ENCODE measurements at places on chromosomes 2 and 18.

DNA sequence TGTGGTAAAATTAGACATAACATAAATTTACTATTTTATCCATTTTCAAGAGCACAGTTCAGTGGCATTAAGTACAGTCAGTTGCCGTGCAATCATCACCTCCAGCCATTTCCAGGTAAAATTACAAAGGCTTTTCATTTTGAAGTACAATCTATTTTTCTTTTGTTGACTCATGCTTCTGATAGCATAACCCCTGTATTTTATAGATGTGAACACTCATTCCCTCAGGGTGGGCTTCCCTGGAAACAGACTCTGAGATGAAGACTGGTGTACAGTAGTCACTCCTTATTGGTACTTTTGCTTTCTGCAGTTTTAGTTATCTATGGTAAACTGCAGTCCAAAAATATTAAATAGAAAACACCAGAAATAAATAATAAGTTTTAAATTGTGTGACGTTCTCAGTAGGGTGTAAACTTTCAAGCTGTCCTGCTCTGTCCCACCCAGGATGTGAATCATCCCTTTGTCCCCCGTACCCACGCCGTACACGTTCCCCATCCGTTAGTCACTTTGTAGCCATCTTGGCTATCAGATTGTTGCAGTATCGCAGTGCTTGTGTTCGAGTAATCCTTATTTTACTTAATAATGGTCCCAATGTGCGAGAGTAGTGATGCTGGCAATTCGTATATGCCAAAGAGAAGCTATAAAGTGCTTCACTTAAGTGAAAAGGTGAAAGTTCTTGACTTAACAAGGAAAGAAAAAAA lies 41.1 kb upstream of the NAB1 start:
- DNase-seq, result no peak

DNA sequence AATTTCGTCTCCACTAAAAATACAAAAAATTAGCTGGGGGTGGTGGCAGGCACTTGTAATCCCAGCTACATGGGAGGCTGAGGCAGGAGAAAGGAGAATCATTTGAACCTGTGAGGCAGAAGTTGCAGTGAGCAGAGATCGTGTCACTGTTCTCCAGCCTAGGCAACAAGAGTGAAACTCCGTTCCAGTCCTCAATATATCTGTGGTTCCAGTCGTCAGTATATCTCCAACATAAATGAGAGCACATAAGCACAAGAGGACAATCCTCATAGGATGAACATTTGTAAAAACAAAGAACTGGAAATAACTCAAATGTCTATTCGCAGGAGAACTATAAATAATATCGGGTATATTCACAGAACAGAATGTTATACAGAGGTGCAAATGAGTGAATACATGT lies 13.1 kb upstream of the PLEK start:
- no peak for DNase-seq

DNA sequence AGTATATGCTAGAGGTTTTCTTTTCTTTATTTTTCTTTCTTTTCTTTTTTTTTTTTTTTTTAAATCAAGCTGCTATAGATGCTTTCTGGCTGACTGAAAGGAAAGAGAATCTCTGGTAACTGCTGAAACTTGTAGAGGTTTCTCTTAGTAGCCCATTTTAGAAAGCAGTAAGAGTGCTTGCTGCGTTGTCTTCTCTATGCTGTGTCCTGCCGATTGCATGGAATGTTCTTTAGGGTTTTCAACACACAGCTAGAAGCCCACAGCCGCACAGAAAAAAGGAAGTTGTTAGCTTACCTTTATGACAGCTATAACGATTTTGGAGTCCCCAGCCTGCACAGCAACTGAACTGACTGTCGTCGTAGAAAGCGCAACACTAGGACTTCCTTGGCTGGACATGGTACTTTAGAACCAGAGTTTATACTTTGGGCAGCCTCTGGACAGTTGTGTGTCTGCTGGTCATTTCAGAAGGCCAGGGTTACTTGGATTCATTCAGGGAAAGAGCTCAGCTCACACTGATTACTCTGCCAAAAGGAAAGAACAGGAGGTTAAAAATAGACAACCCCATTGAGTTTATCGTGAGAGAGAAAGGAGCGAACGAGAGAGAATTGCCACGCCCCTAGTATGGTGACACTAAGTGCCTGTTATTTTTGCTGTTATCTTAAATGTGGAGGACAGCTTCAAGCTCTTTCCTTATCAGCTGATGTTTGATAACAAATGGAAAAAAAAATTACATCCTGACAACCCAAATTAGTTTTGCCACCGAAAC lies at the start of gene CCDC141:
CCDC141 (minus strand) TSS at position 592 of the 766 bp plus-strand sequence; CDS start at position 396, 196 bp downstream.
- no peak for DNase-seq

GRCh38 chr2:217833439-217833838 lies 169.4 kb downstream of the TNS1 start:
- DNase-seq, result no peak

DNA sequence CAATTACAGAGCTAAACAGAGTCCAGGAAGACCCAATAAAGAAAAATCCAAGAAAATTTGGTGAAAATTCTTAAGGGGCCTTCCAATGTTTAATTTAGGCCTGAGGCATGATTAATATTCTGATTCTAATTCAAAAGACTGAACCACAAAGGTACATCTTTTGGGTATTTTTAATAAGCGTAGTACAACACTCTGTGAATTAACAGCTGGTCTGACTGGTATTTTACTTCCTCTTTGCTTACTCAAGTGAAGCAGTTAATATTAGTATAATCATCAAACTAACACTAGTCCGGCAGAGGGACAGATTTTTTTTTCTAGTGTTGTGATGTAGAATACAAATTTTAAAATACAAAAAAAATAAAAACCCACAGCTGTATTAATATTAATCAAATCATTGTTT lies 652.9 kb downstream of the NR4A2 start:
- DNase-seq, result no peak

DNA sequence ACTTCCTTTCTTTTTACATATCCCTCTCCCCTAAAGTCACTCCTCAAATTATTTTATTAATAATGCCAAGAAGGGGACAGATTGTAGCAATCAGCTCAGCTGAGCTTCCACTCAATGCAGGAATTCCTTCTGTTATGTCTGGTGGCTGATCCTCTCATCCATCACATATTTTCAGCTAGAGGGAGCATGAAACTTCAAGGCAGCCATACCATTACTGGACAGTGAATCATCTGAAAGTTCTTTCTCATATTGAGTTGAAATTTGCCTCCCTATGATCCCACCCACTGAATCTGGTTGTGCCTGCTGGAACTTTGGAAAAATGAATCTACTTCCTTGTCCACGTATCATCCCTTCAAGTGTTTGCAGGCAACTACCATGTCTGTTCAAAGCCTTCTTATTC lies 11.2 kb downstream of the ZNF385B start:
- DNase-seq, result no peak

- DNase-seq, result no peak
Observed at GRCh38 chr2:57373530-57373929, 673.1 kb upstream of the VRK2 start.

GRCh38 chr2:11031876-11032275 lies 120.1 kb downstream of the KCNF1 start:
- no peak for DNase-seq

GRCh38 chr18:74876630-74877243 lies 279.1 kb downstream of the ZNF407 start:
- no peak for DNase-seq

DNA sequence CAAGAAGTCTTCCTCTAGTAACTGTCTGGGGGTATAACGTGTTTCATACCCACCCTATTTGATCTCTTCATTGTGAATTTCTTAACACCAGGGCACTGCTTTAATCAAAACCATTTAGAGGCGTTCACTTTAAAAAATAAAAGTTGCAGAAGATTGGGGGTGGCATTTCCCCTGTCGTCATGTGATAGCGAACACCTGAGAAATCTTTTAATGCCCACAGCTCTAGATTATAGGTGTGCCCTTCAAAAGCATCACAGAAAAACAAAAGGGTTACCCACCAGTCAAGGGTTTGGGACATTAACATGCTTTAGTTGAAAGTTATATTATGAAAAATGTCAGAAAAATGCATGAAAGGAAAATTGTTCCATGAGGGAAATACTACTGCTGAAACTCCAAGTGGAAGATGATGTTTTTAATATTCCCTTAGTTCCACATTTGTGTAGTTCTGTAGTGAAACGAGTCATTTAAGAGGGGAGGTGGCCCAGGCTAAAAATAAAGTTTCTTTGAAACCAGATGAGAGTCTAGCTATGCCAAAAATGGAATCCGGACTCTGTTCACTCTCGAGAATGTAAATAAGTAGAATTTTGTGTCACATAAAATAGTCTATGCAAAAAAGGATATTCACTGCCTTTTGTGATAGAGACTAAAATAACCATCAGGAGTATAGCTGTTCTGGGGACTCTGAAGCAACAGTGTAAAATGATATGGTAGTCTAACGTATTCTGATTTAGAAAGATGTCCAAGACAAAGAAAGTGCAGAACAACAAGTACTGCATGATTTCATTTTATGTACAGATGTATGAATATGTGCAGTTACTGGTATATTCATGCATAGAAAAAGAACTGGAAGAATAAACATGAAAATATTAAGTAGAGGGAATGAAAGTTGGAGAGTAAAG lies 95.3 kb downstream of the TMEM247 start:
- no peak for DNase-seq

- DNase-seq, result no peak
Observed at GRCh38 chr2:241094172-241094571, 7.9 kb downstream of the MTERF4 start.

DNA sequence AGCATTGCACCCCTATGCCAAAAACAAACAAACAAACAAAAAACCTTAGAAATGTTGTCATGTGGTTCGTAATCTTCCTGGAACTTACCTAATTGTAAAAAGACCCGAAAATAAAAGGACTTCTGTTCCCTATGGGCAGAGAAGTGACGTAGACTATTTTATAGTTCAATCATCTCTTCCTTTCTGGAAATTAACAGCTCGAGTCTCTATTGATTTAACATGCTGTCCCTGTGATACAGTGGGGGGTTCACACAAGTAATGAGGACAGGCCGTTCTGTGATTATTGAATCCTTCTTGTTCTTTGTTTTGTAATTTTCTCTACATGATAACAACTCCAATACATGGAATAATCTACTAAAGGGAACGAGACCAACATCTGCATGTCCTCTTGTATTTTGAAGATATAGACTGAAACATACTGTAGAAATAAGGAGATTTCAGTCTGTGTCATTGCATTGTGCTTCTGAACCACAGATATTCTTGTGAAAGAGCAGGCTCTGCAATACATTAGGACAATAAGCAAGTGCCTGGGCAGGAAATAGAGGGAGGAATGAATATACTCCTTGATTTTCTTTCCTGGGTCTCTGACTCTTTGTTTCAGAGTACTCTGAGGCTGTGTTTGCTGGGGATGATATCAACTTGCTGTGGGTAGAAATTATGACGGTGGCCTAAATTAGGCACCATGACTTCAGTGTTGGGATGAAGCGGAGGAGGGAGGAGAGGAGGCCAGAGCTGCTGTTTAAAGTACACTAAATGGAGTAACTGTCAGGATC lies 65.7 kb upstream of the PPM1B start:
- DNase-seq, result no peak

DNA sequence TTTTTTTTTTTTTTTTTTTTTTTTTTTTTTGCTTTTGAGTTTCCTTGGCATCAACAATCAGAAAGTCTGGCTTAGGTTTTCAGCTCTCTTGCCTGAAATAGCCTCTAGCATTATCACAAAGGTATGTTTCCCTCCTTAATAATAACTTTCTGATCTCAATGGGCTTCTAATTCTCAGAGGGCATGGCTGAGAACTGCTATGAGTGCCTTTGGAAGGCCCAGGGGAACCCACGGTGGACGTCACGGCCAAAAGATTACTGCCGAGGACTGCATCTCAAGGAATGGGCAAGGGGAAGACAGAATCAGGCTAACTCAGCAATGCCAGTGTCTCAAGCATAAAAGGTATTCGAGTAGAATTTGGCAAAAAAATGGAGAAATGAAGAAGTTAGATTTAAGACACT lies 73.2 kb upstream of the SLC14A2 start:
- DNase-seq, result no peak

GRCh38 chr18:31783059-31783458 lies 22.4 kb upstream of the SLC25A52 start:
- no peak for DNase-seq

GRCh38 chr2:95276244-95276887 lies 2.1 kb downstream of the PROM2 start:
- peak; percentile 50 for DNase-seq

GRCh38 chr18:46719388-46719787 lies 37.5 kb downstream of the ST8SIA5 start:
- no peak for DNase-seq

- DNase-seq, result no peak
Observed at GRCh38 chr18:55287149-55287806, 300.7 kb downstream of the TCF4 start.

DNA sequence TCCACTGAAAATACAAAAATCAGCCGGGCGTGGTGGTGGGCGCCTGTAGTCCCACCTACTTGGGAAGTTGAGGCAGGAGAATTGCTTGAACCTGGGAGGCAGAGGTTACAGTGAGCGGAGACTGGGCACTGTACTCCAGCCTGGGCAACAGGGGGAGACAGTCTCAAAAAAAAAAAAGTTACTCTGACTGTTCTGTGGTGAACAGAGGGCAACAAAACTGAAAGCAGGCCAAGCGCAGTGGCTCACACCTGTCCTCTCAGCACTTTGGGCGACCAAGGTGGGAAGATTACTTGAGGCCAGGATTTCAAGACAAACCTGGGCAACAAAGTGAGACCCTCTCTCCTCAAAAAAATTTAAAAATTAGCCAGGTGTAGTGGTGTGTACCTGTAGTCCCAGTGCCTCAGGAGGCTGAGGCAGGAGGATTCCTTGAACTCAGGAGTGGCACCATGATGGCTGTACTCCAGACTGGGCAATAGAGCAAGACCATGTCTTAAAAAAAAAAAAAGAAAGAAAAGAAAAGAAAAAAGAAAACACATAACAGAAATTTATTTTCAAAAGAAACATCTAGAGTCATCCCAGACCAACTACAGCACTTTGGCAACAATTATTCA lies 13.6 kb upstream of the RTN4 start:
- DNase-seq, result no peak

DNA sequence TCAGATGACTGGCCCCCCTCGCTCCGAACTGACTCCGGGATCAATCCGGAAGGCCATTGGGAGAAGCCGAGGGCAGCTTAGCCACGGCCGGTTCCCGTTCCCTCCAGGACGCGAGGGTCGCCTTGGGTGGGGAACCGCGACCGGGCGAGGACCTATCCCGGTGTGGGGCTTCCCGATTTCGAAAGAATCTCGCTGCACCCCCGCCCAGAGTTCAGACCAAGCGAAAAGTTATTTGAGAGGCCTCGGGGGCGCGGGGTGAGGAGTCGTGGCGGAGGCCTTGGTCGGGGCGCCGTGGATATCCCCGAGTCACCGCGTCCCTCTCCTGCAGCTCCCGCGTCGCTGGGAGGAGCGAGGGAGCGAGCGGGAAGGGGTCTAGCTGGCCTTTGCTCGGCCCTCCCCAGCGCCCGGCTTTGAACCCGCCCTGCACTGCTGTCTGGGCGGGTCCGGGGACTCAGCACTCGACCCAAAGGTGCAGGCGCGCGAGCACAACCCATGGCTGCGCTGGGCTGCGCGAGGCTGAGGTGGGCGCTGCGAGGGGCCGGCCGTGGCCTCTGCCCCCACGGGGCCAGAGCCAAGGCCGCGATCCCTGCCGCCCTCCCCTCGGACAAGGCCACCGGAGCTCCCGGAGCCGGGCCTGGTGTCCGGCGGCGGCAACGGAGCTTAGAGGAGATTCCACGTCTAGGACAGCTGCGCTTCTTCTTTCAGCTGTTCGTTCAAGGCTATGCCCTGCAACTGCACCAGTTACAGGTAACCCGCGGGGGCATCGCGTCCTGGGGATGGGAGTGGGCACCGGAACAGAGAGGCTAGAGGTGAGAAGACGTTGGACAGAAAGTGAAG lies at the start of gene CYP27A1:
CYP27A1 (plus strand) TSS at position 457 of the 837 bp plus-strand sequence; CDS start at position 493, 36 bp downstream.
- DNase-seq, result no peak

- DNase-seq, result no peak
Observed at GRCh38 chr2:126172631-126173184, 483.2 kb upstream of the GYPC start.

All from activated effector memory CD4-positive, alpha-beta T cell treated with anti-CD3 and anti-CD28 coated beads, Interleukin-2, amount 50 U/mL, for 16 hours (primary cell).